ENCODE measurements at places on chromosomes 6 and 20.

GRCh38 chr6:45830441-45831139, 185.1 kb downstream of the CLIC5 start:
- H3K27me3 ChIP-seq: no peaks in the 10 kb centered on the region
- no peak overlapping the region for H3K27ac ChIP-seq
- peaks cover 4% of the 10 kb centered on the region for H3K36me3 ChIP-seq
- peak overlapping the region; percentile 55 for H3K4me3 ChIP-seq
- H3K4me1 ChIP-seq: peaks cover 19% of the 10 kb centered on the region

GRCh38 chr6:28586962-28587745, 61.5 kb downstream of the GPX5 start:
- peaks cover 16% of the 10 kb centered on the region for H3K4me1 ChIP-seq
- peaks cover 100% of the 10 kb centered on the region for H3K27me3 ChIP-seq
- peaks cover 6% of the 10 kb centered on the region for H3K36me3 ChIP-seq
- no peak for DNase-seq
- H3K27ac ChIP-seq: no peak overlapping the region
- peak overlapping the region; percentile 72 for H3K4me3 ChIP-seq

DNA sequence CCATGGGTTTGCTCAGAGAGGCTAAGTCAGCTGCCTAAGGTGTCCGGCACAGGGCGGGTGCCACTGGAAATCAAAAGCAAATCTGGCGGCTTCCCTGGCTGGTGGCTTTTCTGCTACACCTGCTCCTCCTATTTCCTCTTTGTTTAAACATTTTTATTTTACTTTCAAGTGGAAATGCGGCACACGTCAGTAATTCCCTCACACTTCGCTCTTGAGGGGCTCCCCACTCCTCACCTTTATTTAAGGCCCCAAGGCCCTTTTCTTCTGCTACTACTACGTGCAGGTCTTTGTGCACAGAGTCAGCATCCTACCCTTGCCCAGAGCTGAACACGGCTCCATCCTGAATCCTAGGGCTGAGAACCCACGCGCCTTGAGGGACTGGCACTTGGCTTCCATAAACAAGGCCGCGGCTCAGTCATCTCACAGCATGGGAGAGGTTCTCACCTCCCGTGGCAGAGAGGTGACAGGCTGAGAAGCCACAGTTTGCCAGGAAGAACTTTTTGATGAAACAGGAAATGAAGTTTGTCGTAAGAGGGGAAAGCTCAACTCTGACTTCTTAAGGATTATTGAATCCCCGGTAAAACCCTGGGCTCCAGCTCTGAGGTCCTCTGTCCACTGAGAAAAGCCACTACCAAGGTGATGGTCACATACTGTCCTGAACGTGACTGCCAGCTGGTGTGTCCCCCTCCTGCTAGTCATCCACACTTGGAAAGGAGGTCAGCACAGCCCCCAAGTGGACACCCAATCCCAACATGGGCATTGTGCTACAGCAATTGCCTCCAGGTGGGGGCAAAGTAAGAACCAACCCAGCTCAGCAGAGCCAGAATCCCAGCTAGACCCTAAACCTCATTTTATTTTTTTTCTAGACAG, 48.0 kb downstream of the NFATC2 start:
- H3K27me3 ChIP-seq: no peaks in the 10 kb centered on the region
- H3K36me3 ChIP-seq: peaks cover 42% of the 10 kb centered on the region
- H3K4me1 ChIP-seq: peaks cover 98% of the 10 kb centered on the region
- peak overlapping the region; percentile 99 for H3K27ac ChIP-seq

GRCh38 chr6:105564121-105564902, 161.4 kb upstream of the PREP start:
- H3K4me1 ChIP-seq: no peaks in the 10 kb centered on the region
- H3K27me3 ChIP-seq: no peaks in the 10 kb centered on the region
- H3K36me3 ChIP-seq: peaks cover 2% of the 10 kb centered on the region
- no peak overlapping the region for H3K4me3 ChIP-seq
- no peak for DNase-seq

DNA sequence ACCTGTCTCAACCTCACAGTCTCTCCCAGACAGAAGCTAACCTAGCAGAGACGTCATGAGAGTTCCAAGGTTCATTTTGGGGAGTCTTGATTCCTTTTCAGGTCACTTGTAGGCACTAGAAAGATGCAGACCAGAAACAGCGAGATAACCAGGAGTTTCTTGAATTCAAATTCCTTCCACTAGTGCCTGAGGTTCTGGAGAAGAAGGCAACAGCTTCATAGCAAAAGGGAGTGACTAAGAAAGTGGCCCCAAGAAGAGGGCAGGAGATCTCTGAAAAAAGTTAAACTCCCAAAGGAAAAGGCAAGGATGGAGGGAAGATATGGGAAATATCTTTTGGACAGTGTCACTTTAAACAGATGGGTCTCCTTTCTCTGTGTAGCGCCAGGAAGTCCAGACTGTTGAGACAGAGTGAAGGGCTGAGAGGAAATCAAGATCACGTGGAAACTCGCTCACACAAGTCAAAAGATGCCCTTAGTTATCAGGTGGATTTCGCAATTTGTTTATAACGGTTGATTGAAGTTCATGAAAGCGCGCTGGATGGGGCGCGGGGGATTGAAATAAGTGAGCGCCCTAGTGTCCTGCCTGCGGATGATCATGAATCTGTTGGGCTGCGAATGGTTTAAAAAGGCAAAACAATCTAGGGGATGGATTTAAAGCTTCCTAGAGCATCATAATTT, 4.8 kb upstream of the PRSS16 start:
- H3K4me1 ChIP-seq: peaks cover 9% of the 10 kb centered on the region
- H3K4me3 ChIP-seq: no peak overlapping the region
- H3K27me3 ChIP-seq: peaks cover 51% of the 10 kb centered on the region
- H3K36me3 ChIP-seq: peaks cover 5% of the 10 kb centered on the region
- no peak for DNase-seq

GRCh38 chr20:17969884-17970409, 1.1 kb downstream of the MGME1 start:
- peak overlapping the region; percentile 93 for H3K27ac ChIP-seq
- H3K36me3 ChIP-seq: peaks cover 19% of the 10 kb centered on the region
- H3K4me1 ChIP-seq: peaks cover 70% of the 10 kb centered on the region
- H3K27me3 ChIP-seq: no peaks in the 10 kb centered on the region

- peaks cover 77% of the 10 kb centered on the region for H3K27me3 ChIP-seq
- no peaks in the 10 kb centered on the region for H3K4me1 ChIP-seq
- H3K27ac ChIP-seq: no peak overlapping the region
- H3K4me3 ChIP-seq: no peak overlapping the region
- no peaks in the 10 kb centered on the region for H3K36me3 ChIP-seq
Observed at GRCh38 chr20:50980851-50981713, 22.5 kb downstream of the MOCS3 start.

DNA sequence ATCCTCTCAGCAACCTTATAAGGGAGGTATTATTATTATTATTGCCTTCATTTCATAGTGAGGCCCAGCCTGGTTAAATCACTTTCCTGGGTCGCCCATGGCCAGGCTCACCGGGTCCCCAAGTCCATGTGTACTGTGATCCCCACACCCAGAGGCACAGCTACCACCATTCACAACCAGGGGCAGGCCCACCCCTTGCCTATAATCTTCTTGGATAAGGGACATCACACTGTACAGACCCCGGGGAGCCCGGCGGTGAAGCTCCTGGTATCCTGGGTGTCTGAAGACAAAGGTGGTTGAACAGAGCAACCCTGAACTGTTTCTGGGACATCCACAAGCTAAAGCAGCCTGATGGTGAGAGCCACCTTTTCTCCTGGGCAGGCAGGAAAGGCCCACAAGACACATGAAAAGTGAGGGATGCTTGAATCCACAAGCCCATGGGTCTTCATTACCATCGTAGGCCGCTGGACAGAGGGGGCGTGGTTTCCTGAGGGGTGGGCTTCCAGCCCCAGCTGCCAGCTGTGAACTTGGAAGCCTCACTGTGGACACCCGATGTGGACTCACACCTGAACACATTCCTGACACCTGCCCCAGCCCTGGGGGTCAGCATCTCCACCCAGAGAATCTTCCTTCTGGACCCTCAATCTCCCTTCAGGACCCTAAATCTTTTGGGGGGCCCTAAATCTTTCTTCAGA, 185.5 kb upstream of the PMEPA1 start:
- no peak overlapping the region for H3K27ac ChIP-seq
- no peaks in the 10 kb centered on the region for H3K4me1 ChIP-seq
- peaks cover 2% of the 10 kb centered on the region for H3K36me3 ChIP-seq
- H3K27me3 ChIP-seq: peaks cover 50% of the 10 kb centered on the region
- H3K4me3 ChIP-seq: no peak overlapping the region

GRCh38 chr20:60254901-60255411, 296.7 kb downstream of the CDH26 start:
- no peaks in the 10 kb centered on the region for H3K4me1 ChIP-seq
- no peak overlapping the region for H3K4me3 ChIP-seq
- H3K27me3 ChIP-seq: no peaks in the 10 kb centered on the region
- no peak for DNase-seq

- no peak for DNase-seq
- no peak overlapping the region for H3K27ac ChIP-seq
- no peaks in the 10 kb centered on the region for H3K36me3 ChIP-seq
- no peaks in the 10 kb centered on the region for H3K4me1 ChIP-seq
- no peak overlapping the region for H3K4me3 ChIP-seq
Observed at GRCh38 chr6:134424165-134424797, 106.4 kb upstream of the SGK1 start.

DNA sequence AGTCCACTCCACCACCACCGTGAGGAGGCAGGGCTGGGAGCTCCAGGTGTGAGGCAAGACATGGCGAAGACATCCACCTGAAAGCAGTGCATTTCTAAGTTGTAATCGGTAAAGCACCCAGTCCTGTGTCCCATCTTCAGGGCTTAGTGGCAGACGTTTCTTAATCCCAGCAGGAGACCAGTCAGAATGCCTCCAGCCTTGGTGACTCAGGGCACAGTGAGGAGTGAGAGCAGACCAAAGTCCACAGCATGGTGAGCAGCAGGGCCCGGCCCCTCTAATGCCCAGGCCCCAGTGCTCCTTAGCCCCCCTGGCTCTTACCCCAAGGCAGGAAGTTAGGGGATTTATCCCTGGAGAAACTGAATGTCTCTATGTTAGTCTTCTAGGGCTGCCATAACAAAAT, 183.9 kb downstream of the SYNDIG1 start:
- DNase-seq: no peak
- H3K4me1 ChIP-seq: no peaks in the 10 kb centered on the region
- H3K27me3 ChIP-seq: peaks cover 20% of the 10 kb centered on the region
- no peak overlapping the region for H3K4me3 ChIP-seq
- H3K27ac ChIP-seq: no peak overlapping the region

GRCh38 chr6:255751-256083, 36.6 kb upstream of the DUSP22 start:
- DNase-seq: no peak
- no peaks in the 10 kb centered on the region for H3K36me3 ChIP-seq
- H3K4me1 ChIP-seq: peaks cover 51% of the 10 kb centered on the region

DNA sequence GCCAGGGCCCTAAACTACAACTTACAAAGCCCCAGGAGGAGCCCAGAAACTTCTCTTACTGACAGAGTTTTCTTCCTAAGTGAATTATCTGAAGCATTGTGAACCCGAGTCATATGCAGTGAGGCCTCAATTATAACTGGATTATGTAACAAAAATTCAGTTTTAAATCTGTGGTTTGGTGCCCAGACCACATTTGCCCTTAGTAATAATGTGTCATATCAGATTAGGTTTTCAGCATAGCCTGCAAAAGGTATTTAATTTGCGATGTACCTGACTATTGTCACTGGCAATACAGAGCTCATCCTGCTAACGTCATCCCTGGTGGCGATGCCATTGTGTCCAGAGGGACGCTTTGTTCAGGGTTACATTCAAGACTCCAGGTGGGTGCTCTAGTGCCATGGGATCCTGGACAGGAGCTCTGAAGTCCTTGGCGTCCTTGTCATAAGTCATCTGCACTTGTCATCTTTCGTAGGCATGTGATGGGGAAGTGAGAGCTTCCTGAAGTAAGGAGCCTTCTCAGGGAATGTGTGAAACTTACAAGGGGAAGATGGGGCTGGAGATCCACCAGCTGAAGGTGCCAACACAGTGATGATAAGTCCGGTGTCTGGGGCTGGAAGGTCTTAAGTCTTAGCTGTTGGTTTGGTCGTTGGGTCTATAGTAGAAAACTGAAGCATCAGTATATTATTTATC, 65.1 kb downstream of the HIVEP1 start:
- DNase-seq: no peak
- peaks cover 37% of the 10 kb centered on the region for H3K4me1 ChIP-seq
- no peak overlapping the region for H3K4me3 ChIP-seq

GRCh38 chr6:15493437-15494168, 169.2 kb downstream of the DTNBP1 start:
- DNase-seq: no peak
- no peak overlapping the region for H3K27ac ChIP-seq
- H3K27me3 ChIP-seq: no peaks in the 10 kb centered on the region
- peaks cover 46% of the 10 kb centered on the region for H3K4me1 ChIP-seq

- H3K27me3 ChIP-seq: no peaks in the 10 kb centered on the region
- H3K4me3 ChIP-seq: no peak overlapping the region
- no peak overlapping the region for H3K27ac ChIP-seq
- H3K4me1 ChIP-seq: no peaks in the 10 kb centered on the region
- DNase-seq: no peak
- H3K36me3 ChIP-seq: peaks cover 2% of the 10 kb centered on the region
Observed at GRCh38 chr6:1729750-1730140, 120.0 kb downstream of the FOXC1 start.

GRCh38 chr20:5156675-5157448, 30.1 kb downstream of the CDS2 start:
- DNase-seq: no peak
- H3K27ac ChIP-seq: peak overlapping the region; percentile 7
- H3K27me3 ChIP-seq: no peaks in the 10 kb centered on the region
- H3K4me1 ChIP-seq: peaks cover 60% of the 10 kb centered on the region

DNA sequence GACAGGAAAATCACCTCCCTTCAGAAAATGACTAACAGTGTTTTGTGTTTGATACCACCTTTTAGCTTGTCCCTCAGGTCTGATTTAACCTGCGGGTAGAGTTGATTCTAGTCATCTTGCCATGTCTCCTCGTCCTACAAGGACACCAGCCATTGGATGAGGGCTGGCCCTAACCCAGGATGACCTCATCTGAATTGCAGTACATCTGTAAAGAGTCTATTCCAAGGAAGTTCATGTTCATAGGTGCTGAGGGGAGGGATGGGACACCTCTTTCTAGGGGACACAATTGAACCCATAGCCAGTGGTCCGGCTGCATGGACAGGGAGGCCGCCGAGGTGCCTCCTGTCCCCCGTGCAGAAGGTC, 52.0 kb upstream of the DACT2 start:
- H3K27ac ChIP-seq: no peak overlapping the region
- H3K4me1 ChIP-seq: no peaks in the 10 kb centered on the region

DNA sequence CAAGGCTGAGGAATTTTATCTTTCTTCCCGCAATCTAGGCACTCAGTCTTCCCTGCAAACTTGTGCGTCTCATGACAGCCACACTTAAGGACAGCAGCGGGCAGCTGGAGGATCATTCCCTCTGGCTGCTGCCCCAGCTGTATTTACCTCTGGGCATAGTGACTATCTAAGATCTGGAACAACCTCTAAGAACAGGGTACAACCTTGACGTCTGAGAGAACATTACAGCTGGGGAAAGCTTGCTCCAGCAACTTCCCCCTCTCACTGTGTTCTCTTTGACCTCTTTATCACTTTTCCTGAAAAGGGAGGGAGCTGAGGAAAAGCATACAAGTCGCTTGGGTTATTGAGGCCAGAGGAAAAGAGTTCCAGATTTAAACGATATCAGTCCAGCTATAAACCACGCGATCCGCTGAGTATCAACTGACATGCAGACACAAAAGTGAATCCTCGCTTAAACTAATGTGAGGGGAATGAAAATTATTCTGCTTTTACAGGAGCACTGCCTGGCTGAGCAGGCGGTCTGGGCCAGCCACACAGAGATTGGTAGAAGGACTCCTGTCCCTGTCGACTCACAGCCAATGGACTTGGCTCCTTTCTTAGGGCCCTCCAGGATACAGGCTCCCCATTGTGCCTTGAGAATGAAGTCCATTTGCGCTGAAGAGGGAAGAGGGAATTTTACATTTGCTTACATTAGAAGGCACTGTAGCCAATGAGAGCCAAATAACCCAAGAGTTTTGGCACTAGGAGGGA, 153.3 kb downstream of the QRSL1 start:
- H3K4me3 ChIP-seq: no peak overlapping the region
- no peaks in the 10 kb centered on the region for H3K4me1 ChIP-seq
- DNase-seq: no peak
- no peaks in the 10 kb centered on the region for H3K36me3 ChIP-seq
- H3K27ac ChIP-seq: no peak overlapping the region
